ENCODE measurements at places on chromosomes 4 and X. TPM values are rescaled to one million over a fixed set of nuclear protein-coding genes. Genes with fewer than 3 reads are reported as not detected.
A peak's percentile ranks its signal among the peaks of the same experiment; 100 is the strongest.

GRCh38 chr4:72312032-72312650, 256.9 kb downstream of the ADAMTS3 start:
- no peak for DNase-seq

- DNase-seq, result no peak
These were observed 16.8 kb upstream of the ARSH start for GRCh38 chrX:2989565-2989964.

DNA sequence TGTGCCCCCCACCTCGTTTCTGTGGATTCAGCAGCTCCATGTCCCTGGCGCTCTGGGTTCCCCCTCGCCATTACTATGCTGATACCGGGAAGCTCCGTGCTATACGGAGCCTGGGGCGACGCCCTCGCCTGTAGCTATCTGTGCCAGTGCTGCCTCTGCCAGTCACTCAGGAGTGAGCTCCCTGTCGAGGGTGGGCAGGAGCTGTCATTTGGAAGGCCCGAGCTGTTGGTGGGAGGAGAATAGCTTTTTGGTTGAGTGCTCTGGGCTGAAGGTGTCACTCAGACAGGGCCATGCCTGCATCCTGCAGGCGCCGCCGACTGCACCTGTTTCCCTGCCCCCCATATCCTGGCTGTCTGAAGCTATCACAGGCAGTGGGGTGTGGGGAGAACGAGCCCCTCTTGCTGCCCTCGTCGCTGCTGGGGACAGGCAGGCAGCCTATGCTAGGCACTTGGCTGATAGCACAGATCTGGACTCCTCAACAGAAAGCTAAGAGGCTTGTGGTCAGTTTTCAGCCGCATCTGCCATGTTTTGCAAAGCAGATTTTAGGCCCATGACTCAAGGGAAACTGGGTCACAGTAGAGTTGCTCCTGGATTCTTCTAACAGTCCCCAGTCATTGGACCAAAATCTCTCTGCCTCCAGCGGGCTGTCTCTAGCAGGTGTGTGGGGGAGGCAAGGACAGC, 31.8 kb downstream of the CPLX1 start:
- peak; percentile 87 for DNase-seq

- no peak for DNase-seq
These were observed 13.1 kb downstream of the RAB33A start for GRCh38 chrX:130184857-130185256.

DNA sequence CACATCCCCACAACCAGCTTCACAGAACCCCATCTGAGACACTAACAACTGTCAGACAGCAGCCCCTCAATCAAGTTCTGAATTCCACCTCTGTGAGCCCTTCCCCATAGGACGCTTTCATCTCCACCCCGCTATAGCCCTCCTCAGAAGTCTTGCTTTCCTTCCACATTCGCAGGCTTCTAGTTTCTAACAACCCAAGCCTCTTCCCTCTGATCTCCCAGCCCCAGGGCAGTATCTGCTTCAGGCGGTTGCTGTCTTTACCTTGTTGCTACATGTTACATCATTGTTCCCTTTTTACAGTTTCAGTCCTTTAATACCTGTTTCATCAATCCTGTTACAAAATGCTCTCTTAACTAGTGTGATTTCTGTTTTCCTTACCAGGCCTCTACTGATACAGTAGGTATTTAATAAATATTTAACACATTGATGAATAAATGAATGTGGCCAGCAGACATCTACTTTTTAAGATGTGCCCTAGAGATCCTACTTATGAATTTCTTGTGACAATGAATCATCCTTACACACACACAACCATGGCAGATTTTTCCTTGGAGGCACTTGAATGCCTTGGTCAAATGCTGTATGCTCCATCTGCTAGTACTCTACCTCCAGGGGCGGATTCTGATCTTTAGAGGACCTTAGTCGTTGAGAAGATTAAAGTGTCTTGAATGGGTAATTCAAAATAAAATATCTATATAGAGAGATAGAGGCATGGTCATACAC, 164.7 kb upstream of the SLIT2 start:
- DNase-seq, result no peak

Gene MAGEA12
- 0.05 TPM for polyA plus RNA-seq

DNA sequence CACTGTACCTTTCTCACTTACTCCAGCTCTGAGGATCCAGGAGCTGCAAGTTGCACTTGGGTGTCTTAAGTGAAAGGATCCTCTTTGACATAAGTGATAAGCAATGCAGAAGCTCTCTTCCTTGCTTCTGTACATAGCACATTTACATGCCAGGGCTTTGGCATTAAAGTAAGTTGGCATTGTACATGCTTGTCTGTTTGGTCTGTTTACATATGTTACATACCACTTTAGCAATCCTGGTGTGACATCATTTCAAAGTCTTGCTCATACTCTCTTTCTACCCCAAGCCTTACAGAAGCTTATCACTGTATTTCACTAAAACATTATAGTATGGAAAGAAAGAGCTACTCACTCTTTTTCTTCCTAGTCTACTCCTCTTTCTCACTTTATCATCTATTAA, 2548.3 kb downstream of the ARAP2 start:
- DNase-seq, result no peak

Gene STAP1
- 11.1 TPM for polyA plus RNA-seq
